NCI-H460 (cell line): ENCODE measurements at places on chromosomes 3 and 15. TPM values are rescaled to one million over a fixed set of nuclear protein-coding genes. Genes with fewer than 3 reads are reported as not detected.

RHOV gene
- total RNA-seq, result 0.14 and 0.57 TPM in 2 replicates

GLDN gene
- 4.6 and 4.9 TPM in 2 replicates for total RNA-seq

KLHL40 gene
- total RNA-seq, result not detected in 2 replicates

CRYGS gene
- 0.46 and 2.3 TPM in 2 replicates for total RNA-seq

GRCh38 chr3:132261506-132261905 lies 55.7 kb upstream of the ACP3 start:
- DNase-seq, result no peak

DNA sequence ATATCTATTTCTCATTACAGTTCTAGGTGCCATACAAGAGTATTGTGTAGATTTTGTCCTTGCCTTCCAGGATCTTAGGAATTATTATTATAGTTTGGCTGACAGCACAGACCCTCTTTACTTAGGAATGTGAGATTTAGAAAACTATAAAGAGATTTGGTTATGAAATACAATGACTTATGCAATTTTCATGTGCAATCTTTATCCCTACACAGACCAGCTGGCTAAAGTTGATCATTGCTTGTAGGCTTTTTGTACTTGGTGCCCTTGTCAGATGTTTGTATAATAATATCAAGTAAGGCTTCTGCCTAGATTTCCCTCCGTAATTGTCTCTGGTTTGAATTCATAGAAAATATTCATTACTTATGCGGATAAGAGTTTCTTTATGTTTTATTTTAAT lies 174.5 kb upstream of the GAP43 start:
- DNase-seq, result no peak

DNA sequence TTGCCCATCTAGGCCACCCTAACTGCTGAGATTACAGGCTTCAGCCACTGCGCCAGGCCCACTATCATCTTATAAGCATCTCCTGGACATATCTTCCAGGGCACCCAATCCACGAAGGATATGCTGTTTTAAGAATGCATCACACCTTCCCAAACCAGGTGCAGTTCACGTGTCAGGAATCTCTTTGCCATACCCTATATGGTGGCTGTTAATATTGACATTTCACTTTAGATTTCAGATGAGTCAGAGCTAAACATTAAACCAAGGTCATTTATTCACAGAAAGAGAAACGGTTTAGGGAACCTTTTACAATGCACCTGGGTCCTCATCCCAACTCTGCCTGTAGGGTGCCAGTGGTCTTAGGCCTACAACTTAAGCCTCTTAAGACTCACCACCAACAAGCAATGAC lies 85.7 kb downstream of the TBL1XR1 start:
- no peak for DNase-seq

DNA sequence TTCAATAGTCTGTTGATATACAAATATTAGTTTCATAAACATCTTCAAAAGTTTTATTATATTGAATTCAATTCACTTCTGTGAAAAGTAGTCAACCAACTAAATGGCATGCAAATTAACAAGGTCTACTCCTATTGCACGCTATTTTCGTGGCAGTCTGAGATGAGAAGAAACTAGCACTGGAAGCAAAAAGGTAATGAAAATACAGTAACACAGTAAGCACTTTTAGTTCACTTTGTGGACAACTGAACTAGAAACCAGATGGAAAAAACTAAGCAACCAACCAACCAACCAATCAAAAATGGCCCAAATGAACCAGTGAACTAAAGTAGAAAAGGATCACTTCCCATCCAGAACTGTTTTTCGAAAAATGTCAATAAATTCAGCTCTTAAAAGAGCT lies 55.7 kb upstream of the ACTC1 start:
- DNase-seq, result no peak

- no peak for DNase-seq
Observed at GRCh38 chr3:69880069-69880640, 119.4 kb upstream of the SAMMSON start.

GRCh38 chr15:98943601-98944151 lies 63.9 kb downstream of the PGPEP1L start:
- no peak for DNase-seq

DNA sequence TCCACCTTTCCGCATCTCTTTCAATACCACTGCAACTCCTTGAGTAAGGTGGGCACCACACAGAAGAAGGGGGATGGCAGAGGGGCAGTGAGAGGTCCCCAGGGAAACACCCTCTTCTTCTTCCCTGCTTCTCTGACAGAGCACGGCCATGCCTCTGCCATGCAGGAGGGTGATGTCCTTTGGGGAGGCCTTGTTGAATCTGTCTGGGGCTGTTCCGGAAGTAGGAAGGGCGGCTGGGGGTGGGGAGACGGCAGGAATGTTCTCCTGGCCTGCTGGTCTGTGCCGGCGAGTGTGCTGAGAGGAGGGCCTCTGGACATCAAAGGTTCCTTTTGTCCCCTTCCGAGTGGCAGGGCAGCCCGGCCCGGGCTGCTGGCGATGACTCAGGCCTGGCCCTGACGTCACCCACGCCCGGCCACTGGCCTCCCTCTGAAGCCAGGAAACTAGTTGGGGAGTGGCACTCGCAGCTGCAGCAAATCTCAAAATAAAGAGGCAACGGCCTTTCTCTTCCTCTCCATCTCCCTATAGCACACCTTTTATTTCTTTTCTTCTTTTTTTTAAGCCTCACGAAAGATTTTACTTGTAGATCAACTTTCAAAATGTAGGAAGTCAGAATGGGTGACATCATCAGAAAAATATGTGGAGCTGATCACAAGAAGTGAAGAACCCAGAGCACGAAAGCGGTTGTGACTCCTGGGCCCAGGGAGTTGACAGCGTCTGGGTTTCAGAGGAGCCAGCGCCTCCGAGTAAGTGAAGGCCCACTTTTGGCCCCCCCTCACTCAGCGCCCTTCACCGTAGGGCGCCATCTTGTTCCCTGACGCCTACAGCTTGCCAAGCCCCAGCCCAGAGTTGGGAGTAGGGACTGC lies at the start of gene ZBTB38:
Gene ZBTB38 (plus strand): TSS at position 443 of the 863 bp plus-strand sequence. CDS start 73,885 bp downstream, outside the sequence.
- DNase-seq, result peak; percentile 94

DNA sequence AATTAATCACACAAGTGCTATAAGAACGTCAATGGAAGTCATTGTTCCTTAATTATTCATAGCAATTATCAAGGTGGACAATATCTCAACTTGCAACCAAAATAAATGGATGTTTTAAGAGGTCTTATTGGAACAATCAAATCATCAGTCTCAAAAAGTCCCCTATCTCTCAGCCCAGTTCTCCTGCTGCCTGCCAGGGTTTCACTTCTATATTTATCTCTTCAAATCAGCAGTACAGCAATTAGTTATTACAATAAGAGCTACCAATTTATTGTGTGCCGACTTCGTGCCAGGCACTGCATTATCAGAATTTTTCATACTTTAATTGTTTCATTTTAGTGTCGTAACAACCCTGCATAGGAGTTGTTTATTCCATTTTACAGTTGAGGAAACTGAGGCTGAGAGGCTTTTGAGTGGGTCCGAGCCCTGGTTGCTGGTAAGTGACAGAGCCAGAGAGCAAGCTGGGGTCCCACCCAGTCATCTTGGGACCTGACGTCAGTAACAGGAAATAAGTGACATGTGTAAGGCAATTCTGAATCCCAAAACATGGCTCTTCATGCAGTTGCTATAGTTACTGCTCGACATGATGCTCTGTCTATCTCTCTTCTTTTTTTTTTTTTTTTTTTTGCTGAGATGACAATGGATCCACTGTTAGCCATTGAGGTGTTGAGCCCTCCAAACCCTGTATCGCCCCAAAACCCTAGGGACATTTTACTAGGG lies 8.8 kb upstream of the KCTD6 start:
- DNase-seq, result no peak

DNA sequence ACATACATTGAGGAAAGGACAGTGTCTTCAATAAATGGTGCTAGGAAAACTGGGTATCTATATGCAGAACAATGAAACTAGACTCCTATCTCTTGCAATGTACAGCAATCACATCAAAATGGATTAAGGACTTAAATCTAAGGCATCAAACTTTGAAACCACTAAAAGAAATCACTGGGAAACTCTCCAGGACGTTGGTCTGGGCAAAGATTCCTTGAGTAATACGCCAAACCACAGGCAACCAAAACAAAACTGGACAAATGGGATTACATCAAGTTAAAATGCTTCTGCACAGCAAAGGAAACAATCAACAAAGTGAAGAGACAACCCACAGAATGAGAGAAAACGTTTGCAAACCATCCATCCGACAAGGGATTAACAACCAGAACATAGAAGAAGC lies 14.5 kb downstream of the LAMP3 start:
- DNase-seq, result no peak
